ENCODE measurements at places on chromosomes 11 and 22. TPM values are rescaled to one million over a fixed set of nuclear protein-coding genes. Genes with fewer than 3 reads are reported as not detected.

Gene SLC37A4
- total RNA-seq = 19.3 TPM

Gene SCGB1A1
- not detected for total RNA-seq

Gene GP1BB
- total RNA-seq = under 0.01 TPM

Gene RNF215
- 14.1 TPM for total RNA-seq

Gene SCGB1C1
- total RNA-seq = not detected

Gene C22orf31
- not detected for total RNA-seq

Gene SMIM35
- not detected for total RNA-seq

All from tracheal epithelial cell (primary cell).